HTR-8/SVneo (cell line): ENCODE measurements at places on chromosomes 1 and 21.
A peak's percentile ranks its signal among the peaks of the same experiment; 100 is the strongest.

DNA sequence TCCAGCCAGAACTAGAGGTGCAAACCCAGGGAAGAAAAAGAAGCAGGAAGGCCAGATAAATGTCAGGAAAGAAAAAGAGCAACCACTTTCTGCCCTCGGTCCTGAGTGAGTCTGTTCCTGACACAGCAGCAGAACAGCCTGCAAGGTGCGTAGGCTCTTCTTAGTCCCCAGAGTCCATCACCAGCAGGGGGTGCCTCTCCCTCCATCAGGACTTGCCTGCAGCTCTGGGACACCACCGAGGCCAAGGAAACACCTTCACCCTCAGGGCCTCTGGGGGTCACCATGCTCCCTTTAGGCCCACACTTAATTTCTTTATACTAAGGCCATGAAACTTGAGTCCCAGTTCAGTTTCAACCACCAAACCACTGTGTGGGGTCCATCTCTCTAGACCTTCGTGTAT is 43.7 kb upstream of the NFASC start:
- no peak for DNase-seq

GRCh38 chr1:194297094-194297493 is 1110.7 kb upstream of the B3GALT2 start:
- DNase-seq = no peak

- peak; percentile 72 for DNase-seq
These were observed 71.1 kb downstream of the IER5 start for GRCh38 chr1:181159451-181160140.

GRCh38 chr21:20883408-20883800 is 114.8 kb upstream of the NCAM2 start:
- DNase-seq = no peak

DNA sequence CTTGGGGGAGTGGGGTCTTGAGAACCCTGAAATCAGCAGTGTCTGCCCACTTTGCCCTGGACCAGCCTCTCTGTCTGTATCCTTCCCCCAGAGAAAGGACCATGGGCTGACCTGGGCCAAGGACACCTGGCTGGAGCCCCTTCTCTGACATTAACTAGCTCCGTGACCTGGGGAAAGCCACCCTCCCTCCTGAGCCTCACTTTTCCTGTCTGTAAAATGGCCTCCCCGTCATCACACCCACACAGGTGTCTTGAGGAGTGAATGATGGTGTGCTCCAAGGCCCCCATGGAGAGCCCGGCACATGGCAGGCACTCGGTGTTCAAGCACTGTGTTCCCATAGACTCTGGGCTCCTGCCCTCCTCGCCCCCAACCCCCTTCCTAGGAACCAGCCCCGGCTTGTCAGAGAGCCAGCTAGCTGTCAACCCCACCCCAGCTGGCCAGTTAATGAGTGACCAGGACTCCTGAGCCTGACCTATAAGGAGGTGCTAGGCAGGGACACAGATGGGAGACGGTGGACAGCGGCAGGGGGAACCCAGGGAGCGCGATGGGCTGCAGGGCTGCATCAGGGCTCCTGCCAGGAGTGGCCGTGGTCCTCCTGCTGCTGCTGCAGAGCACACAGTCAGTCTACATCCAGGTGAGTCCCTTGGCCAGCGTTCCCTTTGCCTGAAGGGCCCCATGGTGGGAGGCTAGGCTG is at the start of gene GUCA2B:
Gene GUCA2B, plus strand, starts transcription at position 504 of the 694 bp plus-strand sequence. Its CDS starts 41 bp downstream, at position 545.
- no peak for DNase-seq

- no peak for DNase-seq
These were observed 27.5 kb upstream of the SLAMF6 start for GRCh38 chr1:160550572-160551034.

GRCh38 chr1:78073441-78073840 is 27.7 kb downstream of the GIPC2 start:
- no peak for DNase-seq

GRCh38 chr1:207672522-207673130 is 27.7 kb downstream of the CR1L start:
- peak; percentile 46 for DNase-seq

DNA sequence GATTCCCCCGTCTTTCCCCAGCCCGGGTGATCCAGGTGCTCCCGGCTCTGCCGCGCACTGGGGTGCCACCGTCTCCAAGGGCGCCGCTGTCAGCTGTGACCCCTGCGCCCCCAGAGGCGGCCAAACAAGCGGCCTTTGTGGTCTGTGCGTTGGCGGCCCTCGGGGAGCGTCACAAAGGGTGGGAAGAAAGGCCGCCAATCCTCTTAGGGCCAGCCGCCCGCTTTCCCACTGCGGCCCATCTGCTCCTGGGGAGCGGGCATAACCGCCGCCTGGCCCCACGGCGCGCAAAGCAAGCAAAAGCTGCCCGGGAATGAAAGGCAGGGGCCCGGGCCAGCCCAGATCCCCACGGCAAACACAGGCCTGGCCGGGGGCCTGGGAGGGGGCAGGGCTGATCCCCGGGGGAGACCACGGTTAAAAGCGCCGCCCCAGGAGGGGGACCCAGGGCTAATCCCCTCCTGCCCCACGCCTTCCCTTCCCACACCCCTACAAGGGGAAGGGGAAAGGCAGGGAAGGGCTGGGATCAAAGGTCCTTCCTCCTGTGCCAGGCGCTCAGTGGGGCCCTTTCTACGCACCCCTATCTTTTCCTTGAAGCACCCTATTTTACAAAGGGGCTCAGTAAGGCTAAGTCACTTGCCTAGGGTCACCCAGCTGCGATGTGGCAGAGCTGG is 24.0 kb downstream of the C1QB start:
- DNase-seq = no peak

DNA sequence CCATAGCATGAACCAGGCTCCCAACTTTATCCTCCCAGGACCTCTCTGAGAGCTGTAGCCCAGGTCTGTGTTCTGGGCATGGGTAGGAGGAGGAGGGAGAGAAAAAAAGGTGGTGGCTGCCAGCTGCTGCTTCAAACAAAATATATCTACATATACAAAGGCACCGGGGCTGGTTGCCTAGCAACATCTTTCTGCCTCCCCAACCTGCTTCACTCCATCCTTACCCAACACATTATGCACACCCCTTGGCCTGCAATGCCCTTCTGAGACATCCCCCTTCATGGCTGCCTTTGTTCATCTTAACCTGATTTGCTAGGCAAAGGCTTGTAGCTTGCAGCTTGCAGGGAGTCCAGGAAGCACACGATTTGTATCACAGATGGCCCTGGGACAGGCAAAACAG is 27.2 kb upstream of the ATP1A1 start:
- DNase-seq = no peak

- no peak for DNase-seq
These were observed 19.4 kb downstream of the SOAT1 start for GRCh38 chr1:179313004-179313403.

- DNase-seq = no peak
These were observed 161.7 kb downstream of the PTPRU start for GRCh38 chr1:29397981-29398380.

- no peak for DNase-seq
These were observed 226.7 kb upstream of the RUNX1 start for GRCh38 chr21:35275776-35276175.

- DNase-seq = no peak
These were observed 34.0 kb upstream of the BCAR3 start for GRCh38 chr1:93715529-93716126.

GRCh38 chr1:171017426-171017825 is 73.3 kb upstream of the FMO3 start:
- DNase-seq = no peak

DNA sequence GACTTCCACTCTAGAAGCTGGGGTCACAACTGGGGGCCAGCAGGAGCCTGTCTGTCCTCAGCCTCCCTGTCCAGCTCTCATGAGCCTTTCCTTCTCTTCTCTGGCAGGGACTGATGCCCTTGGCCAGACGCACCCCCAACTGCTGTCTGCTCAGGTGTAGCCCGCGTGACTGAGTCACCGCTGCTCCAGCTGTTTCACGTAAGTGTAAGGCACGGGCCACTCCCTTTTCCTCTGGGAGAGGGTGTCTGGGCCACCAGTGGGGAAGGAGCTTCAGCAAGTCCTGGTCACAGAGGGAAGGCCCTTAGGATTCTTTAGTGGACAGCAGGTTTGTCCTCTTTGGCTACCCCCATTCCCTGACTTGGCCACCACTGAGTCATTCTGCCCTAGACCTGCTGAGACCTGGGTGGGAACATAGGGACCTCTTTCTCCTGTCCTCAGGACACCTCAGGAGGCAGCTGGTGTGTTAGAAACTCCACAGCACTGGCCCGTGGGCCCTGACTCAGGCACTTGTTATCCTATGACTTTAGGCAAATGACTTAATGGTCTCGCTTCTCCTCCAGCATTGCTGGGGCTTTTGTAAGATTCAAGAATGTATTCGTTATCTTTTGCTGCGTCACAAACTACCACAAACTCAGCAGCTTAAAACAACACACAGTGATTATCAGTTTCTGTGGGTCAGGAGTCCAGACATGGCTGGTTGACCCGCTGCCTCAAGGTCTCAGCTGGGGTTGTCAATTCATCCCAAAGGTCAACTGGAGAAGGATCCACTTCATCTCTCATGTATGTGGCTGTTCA is 64.8 kb downstream of the FAM163A start:
- DNase-seq = no peak

GRCh38 chr1:16232316-16232710 is 4.7 kb downstream of the CPLANE2 start:
- DNase-seq = no peak

DNA sequence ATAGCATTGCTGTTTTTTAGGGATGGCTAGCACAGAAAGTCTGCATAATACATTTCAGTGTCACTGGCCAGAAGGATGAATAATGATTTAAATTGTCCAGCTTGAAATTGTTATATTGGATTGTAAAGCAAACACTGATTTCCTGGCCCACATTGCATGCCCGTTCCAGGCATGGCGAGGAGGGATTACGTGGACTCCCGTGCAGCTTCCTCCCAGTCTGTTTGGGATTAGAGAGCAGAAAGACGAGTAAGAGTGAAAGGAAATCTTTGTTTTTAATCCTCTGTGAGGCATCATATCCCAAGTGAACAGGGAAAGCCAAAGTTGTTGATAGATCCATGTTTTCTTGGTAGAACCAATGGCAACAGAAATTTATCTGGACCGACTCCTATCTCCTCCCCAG is 8.4 kb downstream of the TRIM58 start:
- DNase-seq = no peak

- DNase-seq = no peak
These were observed 156.8 kb downstream of the ST6GALNAC3 start for GRCh38 chr1:76231320-76231719.

GRCh38 chr1:90534663-90535295 is 182.3 kb downstream of the BARHL2 start:
- DNase-seq = no peak

GRCh38 chr21:26969971-26970725 is 3.3 kb upstream of the ADAMTS5 start:
- DNase-seq = no peak

DNA sequence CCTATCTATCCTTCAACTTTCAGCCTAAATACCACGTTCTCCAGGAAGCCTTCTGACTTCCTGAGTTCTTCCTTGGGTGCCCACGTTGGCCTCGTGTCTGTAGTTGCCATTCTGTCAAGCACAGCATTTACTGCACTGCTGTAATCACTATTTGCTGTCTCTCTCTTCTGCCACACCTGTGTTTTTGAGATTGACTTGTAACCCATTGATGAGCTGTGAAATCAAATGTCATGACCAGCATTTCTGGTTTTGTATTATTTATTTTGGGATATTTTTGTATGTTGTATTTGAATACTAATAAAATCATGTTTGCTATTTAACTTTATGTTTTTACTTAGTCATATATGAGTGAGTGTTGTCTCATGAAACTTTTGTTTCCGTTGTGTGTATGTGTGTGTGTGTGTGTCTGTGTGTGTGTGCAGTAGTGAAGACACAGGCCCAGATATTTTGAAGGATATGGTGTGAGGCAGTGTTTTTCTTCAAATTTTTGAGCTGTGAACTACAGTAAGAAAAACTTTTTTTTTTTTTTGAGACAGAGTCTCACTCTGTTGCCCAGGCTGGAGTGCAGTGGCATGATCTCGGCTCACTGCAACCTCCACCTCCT is 126.2 kb upstream of the SERBP1 start:
- DNase-seq = no peak

DNA sequence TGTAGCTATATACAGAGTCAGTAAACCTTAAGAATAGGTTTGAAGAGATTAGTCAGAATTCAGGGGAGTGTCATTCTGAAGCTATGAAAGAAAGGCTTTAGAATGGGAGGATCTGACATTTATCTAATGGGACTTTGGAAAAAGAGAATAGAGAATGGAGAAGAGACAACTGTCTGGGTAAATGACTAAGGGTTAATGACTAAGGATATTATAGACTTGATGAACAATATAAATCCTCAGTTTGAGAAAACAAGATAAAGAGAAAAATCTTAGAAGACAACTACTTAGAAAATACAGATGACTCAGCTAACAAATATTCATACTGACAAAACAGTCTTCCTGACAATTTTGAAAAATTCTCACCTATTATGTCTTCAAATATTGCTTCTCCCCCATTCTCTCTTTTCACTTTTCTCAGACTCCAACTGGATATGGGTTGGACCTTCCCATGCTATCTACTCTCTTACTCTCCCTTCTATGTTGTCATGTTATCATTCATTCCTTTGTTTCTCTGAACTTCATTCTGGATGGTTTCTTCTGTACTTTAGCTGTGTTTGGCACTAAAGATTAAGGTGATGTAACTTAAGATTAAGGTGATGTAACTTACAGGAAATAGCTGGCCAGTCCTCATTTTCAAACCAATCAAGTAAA is 20.4 kb downstream of the SLC16A1 start:
- peak; percentile 10 for DNase-seq

DNA sequence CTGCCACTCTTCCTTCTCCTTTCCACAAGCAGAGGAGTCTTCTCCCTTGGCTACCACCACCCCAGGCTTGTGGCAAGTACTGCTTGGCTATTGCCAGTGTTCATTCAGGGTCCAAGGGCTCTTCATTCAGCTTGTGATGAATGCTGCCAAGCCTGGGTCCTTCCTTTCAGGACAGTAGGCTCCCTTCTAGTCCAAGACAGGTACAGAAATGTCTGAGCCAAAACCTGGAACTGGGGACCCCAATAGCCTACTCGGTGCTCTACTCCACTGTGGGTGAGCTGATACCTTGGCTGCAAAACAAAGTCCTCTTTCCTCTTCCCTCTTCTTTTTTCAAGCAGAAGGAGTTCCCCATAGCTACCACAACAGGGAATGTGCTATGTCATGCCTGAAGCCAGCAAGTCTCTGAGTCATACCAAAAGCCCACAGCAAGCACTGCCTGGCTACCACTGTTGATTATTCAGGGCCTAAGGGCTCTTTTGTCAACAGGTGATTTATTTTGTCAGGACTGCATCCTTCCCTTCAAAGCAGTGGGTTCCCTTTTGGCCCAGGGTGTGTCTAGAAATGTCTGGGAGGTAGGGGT is 268.9 kb downstream of the HHAT start:
- DNase-seq = peak; percentile 61

GRCh38 chr1:42817976-42818375 is 779 bp upstream of the SVBP start:
- DNase-seq = no peak

GRCh38 chr1:78051005-78051404 is 5.2 kb downstream of the GIPC2 start:
- DNase-seq = no peak
